ENCODE measurements at places on chromosomes 3 and 15.

DNA sequence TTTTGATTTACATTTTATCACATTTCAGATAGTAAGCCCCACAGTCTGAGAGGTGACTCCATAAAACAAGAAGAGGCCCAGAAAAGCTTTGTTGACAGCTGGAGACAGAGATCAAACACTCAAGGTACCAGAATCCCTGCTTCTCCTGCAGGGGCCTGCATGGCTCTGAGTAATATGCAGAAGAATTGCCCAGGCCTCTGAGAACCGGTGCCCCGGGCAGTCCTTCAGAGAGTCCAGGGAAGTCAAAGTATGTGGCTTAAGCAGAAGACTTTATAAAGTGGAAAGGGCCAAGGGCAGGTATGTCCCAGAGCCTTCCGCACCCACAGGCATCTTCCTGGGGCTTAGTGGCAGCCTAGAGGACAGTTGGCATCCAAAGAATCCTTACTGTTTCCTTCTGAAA, 12.8 kb downstream of the ATRIP start:
- DNase-seq = no peak

DNA sequence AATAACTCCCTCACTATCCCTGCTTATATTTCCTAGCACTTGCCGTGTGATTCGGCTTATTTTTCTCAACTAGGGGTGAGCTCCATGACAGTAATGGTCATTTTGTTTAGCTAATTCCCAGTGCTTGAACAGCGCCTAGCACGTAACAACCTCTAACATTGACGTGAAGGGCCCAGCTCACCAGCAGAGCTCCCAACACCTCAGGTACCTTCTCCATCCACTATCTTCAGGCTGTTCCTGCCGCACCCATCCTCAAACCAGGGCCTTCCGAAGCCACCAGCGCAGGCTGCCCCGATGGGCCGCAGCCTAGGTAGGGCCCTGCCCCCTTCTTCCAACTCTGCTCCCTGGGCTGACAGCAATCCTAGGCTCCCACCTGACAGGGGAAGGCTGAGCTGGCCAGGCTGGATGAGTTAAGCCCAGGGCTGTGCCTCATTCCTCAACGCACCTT, 751 bp upstream of the RPS17 start:
- no peak for DNase-seq

DNA sequence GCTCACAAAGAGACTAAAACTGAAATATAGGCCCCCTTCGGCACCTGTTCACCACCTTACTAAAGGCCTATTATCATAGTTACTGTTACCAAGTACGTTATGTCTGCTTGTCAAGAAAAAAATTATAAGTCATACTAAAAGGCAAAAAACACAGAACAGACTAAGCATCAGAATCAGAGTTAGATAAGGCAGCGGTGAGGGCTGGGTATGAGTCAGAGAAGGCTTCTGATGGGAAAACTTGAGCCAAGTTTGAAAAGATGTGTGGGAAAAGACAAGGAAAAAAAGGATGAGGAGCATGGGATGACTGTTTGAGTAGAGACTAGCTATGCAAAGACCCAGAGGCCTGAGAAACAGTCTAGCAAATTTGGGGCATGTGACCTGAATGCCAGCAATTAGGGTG, 387.2 kb upstream of the SGO1 start:
- DNase-seq = no peak

DNA sequence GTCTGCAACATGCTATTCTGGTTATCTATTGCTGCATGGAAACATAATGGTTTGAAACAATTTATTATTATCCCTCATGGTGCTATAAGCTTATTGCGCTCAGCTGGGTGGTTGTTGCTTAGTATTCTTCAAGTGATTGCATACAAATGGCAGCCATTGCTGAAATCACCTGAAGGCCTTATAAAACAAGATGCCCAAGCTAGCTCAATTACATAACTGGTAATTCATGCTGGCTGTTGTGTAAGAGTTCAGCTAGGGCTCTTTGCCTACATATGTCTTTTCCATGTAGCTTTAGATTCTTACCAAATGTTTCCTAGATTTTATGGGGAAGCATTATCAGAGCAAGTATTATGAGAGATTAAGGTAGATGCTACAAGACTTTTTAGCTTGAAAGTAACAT, 644.0 kb upstream of the CBLB start:
- no peak for DNase-seq

DNA sequence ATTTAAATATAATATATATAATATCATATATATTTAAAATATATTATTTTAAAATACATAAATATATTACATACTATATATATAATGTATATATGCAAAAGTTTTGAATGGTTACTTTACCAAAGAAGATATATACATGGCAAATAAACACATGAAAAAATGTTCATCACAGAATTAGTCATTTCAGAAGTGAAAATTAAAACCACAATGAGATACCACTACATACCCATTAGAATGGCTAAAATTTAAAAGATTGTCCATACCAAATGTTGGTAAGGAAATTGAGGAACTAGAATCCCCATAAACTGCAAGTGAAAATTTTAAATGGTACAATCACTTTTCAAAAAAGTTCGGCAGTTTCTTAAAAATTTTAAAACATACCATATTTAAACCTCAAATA, 23.6 kb upstream of the COL8A1 start:
- no peak for DNase-seq

DNA sequence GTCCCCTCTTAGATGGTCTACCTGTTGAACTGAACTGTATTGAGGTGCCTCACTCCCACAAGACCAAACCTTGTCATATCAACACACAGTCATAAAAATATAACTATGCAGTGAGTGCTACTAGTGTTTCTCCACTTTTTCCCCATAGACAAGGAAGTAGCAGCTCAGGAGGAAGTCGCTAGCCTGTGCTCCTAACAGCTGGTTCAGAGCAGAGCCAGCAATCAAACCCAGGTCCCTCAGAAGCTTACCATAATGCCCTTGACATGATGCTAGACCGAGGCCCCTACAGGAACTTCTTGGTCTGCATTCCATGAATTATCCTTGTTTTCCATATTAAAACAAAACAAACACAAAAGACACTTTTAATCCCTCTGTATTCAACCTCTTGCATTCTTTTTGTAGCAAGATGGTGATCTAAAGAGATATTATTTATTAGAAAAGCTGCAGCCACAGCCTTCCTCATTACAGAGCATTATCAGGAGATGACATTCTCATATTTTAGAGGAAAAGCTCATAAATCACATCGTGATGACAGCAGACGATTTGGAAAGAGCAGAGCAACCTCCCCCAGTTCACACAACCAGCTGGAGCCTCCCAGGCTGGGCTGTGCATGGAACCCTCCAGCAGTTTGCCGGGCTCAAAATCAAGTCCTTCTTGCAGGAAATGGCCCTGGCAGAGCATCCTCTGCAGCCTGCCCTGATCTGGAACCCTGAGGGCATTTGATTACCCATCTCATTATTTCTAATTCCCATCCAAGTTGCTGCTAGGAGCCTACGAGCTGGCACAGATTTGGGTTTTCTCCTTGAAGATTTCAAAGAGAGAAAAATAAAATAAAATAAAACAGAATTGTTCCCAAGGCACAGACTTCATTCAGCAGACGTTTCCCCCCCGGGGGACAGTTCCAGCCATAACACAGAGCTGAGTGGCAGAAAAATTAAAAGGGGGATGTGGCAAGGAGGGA, 118.8 kb downstream of the SRGAP3 start:
- DNase-seq = no peak

DNA sequence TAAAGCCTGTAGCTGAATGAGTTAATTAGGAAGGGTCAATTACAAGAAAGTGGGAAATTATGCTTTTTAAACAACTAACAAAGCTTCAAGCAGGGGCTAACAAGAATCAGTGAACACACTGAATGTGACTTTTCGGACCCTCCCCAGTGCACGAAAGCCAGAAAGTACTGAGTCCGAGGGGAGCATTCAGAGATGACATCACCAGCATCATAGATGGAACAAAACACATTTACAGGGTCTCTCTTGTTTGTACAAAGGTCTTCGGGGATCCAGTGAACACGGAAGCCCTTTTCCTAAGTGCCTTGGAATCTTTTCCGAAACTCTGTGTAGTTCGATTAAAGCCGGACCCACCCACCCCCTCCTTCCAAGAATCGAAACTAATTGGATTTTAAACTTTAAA, 829 bp downstream of the DCP1A start:
- no peak for DNase-seq

DNA sequence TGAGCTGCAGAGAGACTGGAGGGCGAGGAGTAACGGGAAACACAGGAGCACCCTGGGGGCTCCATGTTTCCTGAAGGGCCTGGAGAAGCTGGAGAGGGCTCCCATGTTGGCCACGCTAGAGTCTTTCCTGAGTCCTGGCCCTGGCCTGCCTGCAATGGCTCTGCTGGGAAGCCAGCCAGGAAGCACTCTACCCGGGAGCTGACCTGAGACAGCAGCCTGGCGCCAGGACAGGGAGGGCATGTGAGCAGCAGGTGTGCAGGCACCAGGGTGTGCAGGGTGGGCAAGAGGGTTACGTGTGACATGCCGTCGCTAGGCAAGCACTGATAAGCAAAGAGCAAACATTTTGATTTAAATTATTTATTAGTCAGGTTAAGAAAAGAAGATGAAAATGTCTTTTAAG, 301.4 kb downstream of the OCA2 start:
- no peak for DNase-seq

- no peak for DNase-seq
These were observed 62.2 kb upstream of the MRPS22 start for GRCh38 chr3:139281522-139282196.

- no peak for DNase-seq
These were observed 237.5 kb downstream of the ZPLD1 start for GRCh38 chr3:102672305-102672704.

DNA sequence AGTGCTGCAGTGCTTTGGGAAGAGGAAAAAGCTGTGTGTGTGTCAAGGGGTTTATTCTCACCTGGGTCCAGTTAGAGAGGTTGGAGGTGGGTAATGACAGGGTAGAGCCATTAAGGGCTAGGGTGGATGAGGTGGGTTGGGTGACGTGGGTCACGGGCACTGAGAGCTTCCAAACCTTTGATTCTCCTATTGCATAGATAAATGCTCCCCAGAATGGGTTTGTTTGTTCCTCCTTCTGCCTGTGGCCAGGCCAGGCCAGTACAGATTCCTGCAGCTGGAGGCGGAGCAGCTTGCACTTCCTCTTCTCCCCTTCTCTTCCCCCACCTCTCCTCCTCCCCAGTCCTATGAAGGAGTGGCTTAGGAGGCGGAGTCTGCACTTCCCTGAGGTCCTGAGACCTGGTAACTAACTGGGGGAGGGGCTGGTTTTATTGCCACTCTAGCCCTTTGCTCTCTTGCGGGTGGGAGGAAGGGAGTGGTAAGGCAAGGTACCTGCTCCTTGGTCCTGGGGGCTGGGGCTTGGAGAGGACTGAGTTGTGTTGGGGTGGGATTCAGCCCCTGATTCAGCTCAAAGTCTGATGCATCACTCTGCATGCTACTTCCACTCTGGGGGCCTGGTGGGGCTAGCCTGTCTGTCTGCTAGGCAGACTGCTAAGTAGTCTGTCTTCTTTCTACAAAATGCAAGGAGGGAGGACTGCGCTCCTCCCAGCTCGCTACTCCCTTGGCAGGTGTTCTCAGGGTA, 3.5 kb downstream of the SPINT1 start:
- DNase-seq = no peak

DNA sequence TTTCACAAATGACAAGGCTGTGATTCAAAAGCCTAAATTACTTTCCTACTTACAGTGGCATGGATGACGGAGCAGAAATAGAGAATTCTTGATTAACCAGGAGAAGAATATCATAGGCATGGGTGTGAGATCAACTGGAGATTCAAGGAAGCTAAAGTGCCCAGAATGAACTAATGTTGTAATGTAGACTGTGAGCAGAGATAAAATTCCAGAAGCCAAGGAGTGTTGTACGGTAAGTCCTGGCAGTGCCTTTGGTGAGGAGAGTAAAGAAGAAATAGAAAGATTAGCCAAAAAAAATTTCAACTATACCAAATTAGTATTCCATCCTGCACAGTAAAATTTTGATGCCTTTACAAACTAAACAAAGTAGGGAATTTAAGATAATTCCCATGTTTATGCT, 75.9 kb downstream of the ZBTB20 start:
- no peak for DNase-seq

- no peak for DNase-seq
These were observed 898 bp downstream of the FBLN2 start for GRCh38 chr3:13549623-13550422.

- no peak for DNase-seq
These were observed 13.4 kb downstream of the B3GNT5 start for GRCh38 chr3:183266454-183266853.

- no peak for DNase-seq
These were observed 70.8 kb upstream of the POMGNT2 start for GRCh38 chr3:43176666-43177065.

- no peak for DNase-seq
These were observed 31.0 kb upstream of the SLCO2A1 start for GRCh38 chr3:134060561-134061385.

DNA sequence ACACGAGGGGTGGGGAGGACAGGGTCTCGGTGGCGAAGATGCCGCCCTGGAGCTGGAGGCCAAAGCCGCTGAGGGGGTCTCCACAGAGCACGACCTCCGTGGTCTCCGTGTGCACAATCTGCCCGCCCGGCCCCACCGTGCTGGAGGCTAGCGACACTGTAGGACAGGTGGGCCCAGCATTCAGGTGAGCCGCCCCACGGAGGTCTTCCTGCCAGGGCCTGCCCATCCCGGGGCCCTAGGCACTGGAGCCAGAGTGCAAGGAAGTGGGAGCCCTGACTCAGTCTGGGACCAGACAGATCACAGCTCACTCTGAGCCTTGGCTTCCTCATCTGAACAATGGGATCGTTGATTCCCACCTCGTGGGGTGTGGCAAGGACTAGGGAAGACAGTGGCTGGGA, 25.8 kb downstream of the GRIP2 start:
- no peak for DNase-seq

GRCh38 chr15:58440922-58441321, 9.1 kb downstream of the LIPC start:
- no peak for DNase-seq

GRCh38 chr3:149784064-149784704, 8.2 kb downstream of the ANKUB1 start:
- no peak for DNase-seq

DNA sequence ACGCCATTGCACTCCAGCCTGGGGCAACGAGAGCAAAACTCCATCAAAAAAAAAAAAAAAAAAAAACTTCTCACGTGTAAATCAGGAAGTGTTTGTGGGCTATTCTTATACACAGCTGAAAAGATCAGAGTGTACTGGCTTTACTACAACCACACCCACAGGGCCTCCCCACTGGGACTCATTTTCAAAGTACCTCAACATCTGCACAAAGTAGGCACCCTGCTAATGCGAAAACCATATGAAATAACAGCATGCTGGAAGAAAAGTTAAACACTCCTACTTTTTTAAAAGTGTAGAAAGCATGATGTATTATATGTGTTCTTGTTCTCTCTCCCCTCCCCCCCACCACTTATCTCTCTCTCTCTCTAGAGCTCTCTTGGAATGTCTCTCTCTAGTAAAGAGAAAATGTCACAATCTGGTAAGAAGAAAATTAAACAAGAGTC, 11.1 kb downstream of the UACA start:
- DNase-seq = no peak

DNA sequence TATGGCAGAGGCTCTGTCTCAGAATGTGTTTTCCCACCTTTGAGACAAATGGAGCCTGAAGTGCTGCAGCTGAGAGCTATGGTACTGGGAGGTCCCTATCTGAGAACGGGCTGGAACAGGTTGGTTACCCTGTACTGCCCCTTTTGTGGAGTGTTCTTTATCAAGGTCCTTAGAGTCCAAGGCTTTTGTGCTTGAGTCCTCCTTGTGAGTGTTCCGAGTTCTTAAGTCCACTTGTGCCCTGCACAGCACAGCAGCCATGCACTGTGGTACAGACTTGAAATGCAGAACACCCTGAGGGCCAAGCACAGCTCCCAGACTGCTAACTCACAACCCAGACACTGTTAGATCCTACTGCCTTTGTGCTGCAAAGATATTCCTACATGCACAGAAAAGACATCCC, 67.8 kb downstream of the ARHGAP31 start:
- no peak for DNase-seq

GRCh38 chr3:142723968-142724681, at the start of gene TRPC1:
TSS of gene TRPC1 (plus strand) at chr3:142724034. CDS start at chr3:142724560, 526 bp downstream.
- no peak for DNase-seq
